Right atrium auricular region (tissue), 2 donors: ENCODE measurements at places on chromosomes 12 and 14. TPM values are rescaled to one million over a fixed set of nuclear protein-coding genes. Genes with fewer than 3 reads are reported as not detected.

GRCh38 chr12:50097952-50098351 lies 5.9 kb upstream of the GPD1 start:
- peaks cover 74% of the 10 kb centered on the region for H3K36me3 ChIP-seq
- no peak overlapping the region for H3K27ac ChIP-seq
- H3K27me3 ChIP-seq = no peaks in the 10 kb centered on the region

GRCh38 chr12:97751704-97752103 lies 289.1 kb downstream of the RMST start:
- H3K27ac ChIP-seq = no peak overlapping the region
- no peak overlapping the region for H3K4me3 ChIP-seq
- peaks cover 4% of the 10 kb centered on the region for H3K4me1 ChIP-seq
- no peak for DNase-seq
- H3K36me3 ChIP-seq = no peaks in the 10 kb centered on the region

DNA sequence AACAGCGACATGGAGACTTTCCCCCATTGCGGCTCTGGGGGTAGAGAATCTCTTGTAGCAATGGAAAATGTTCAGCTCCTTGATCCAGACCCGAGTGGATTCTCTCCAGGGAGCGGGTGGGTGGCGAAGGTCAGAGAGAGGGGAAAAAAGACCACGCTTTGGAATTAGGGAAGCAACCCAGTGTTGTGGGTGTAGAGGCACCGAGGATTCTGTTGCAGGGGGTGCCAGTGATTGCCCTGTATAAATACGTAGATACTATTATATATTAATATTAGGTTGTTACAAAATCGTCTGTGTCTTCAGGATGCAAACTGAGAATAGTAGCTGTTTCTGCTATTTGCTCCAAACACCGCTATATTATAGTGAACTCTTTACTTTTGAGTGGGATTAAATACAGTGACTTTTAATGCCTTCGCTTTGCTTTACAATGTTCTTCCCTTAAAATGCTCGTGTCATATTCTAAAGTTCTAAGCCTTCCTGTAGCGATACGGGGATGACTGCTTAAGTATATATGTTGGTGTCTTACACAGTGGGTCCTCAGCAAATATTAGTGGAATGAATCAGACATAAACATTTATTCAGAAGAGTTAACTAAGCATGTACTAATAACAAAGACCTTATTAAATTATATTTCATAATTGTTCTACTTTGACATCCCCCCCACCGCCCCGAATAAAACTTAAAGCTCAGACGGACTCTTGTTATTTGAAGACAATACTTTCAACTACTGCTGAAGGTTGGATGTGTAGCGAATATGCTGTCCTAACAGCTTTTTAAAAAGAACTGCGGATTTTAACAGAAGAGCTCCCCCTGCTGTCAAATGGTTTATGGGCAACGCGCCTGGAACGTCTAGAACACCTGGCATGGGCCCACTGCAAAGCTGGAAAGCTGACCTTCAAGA lies 136.4 kb upstream of the KRAS start:
- H3K27ac ChIP-seq = peak overlapping the region; percentile 99
- H3K4me1 ChIP-seq = no peaks in the 10 kb centered on the region
- H3K36me3 ChIP-seq = no peaks in the 10 kb centered on the region
- peak; percentile 91 for DNase-seq
- peak overlapping the region; percentile 42 for H3K4me3 ChIP-seq

GRCh38 chr14:91985521-91986255 lies 38.2 kb upstream of the FBLN5 start:
- no peak overlapping the region for H3K27ac ChIP-seq
- H3K4me1 ChIP-seq = peaks cover 12% of the 10 kb centered on the region
- no peak overlapping the region for H3K4me3 ChIP-seq
- no peaks in the 10 kb centered on the region for H3K27me3 ChIP-seq
- H3K36me3 ChIP-seq = peaks cover 32% of the 10 kb centered on the region

RIMKLB gene
- 10.7 TPM for total RNA-seq

OVCH1 gene
- total RNA-seq = not detected
